ENCODE measurements at places on chromosomes 2 and 18. TPM values are rescaled to one million over a fixed set of nuclear protein-coding genes. Genes with fewer than 3 reads are reported as not detected.

The LYPD6 gene
- not detected for total RNA-seq

- H3K4me3 ChIP-seq, result peak overlapping the region; percentile 100
- peak overlapping the region; percentile 99 for H3K27ac ChIP-seq
- peaks cover 51% of the 10 kb centered on the region for H3K4me1 ChIP-seq
- H3K27me3 ChIP-seq, result no peaks in the 10 kb centered on the region
- no peak for DNase-seq
Observed at GRCh38 chr2:102356381-102356712, 751 bp downstream of the IL18R1 start.

DNA sequence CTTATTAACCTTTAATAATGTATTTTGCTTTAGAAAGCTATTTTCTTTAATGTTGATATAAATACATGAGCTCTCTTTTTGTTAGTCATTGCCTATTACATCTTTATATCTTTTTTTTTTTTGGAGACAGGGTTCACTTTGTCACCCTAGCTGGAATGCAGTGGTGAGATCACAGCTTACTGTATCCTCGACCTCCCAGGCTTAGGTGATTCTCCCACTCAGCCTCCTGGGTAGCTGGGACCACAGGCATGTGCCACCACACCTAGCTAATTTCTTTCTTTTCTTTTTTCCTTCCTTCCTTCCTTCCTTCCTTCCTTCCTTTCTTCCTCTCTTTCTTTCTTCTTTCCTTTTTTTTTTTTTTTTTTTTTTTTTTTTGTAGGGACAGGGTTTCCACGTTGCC lies 15.4 kb downstream of the NAB1 start:
- H3K27ac ChIP-seq, result no peak overlapping the region
- H3K4me1 ChIP-seq, result peaks cover 5% of the 10 kb centered on the region
- H3K27me3 ChIP-seq, result no peaks in the 10 kb centered on the region
- no peak overlapping the region for H3K4me3 ChIP-seq
- DNase-seq, result no peak
- H3K36me3 ChIP-seq, result peaks cover 35% of the 10 kb centered on the region

The DPYSL5 gene
- not detected for total RNA-seq

GRCh38 chr2:25885933-25886332 lies 7.6 kb upstream of the ASXL2 start:
- H3K36me3 ChIP-seq, result no peaks in the 10 kb centered on the region
- no peak overlapping the region for H3K4me3 ChIP-seq
- peaks cover 6% of the 10 kb centered on the region for H3K27me3 ChIP-seq
- no peak overlapping the region for H3K27ac ChIP-seq
- DNase-seq, result no peak
